ENCODE measurements at places on chromosomes 1 and 21.

GRCh38 chr1:233905416-233906051 is 1.1 kb downstream of the SLC35F3 start:
- no peak for DNase-seq

- DNase-seq = no peak
Observed at GRCh38 chr1:59917785-59918180, 8.8 kb downstream of the CYP2J2 start.

DNA sequence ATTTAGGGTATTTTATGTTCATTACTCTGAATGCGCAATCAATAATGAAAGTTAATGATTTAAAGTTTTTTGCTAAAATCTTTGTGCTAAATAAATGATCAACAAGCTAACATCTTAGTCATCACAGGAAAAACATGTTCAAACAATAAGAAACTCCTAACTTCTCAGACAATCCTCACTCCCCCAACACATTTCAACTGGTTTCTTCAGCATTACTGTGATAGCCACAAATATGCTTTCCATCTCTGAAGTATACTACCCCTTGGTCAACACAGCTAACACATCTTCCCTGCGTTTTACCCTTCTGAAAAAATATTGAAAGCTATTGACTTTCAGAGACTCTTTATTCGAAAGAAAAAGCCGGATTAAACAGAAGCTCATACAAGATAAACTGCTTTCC is 85.8 kb downstream of the ZNF644 start:
- no peak for DNase-seq

GRCh38 chr1:240000634-240001033 is 91.0 kb upstream of the FMN2 start:
- no peak for DNase-seq

DNA sequence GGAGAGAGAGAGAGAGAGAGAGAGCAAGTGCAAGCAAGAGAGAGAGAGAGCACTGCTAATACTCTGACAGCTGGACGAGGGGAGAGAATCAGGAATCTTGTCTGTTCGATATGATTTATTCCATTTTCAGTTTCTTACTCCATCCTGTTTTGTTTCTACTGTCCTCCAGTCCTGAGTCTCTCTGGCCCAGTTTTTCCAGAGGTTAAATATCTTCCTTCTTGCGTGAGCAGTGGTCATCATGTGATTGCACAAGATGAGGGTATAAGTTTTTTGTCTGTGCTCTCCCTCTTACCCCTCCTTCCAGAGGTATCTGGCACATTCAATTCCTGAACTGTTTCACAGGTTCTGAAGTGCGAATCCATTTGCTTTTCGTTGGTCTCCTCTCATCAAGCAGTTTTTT is 16.8 kb downstream of the UBE2U start:
- no peak for DNase-seq
